NCI-H1048 (cell line): ENCODE measurements at places on chromosomes 4 and X.
A peak's percentile ranks its signal among the peaks of the same experiment; 100 is the strongest.

DNA sequence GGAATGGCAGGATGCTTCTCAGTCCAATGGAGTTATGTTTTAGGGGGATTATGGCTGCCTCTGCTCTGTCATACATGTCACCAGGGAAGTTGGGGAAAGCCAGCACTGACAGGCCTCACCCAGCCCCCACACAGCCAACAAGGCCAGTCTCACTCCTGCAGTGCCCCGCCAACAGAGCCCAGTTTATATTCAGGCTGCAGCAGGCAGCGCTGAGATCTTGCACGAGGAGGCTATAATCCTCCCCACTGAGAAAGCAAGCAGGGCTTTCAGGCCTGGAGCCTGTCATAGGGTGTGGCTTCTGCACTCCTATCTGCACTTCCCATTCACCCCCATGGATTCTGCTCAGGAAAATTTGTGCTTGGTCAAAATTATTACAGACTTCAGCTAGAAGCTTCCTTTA lies 25.1 kb downstream of the ADAD1 start:
- no peak for DNase-seq

GRCh38 chr4:139177869-139178619 lies 1.0 kb upstream of the ELF2 start:
- DNase-seq, result peak; percentile 86

GRCh38 chr4:41155194-41155830 lies 59.0 kb downstream of the APBB2 start:
- DNase-seq, result no peak

DNA sequence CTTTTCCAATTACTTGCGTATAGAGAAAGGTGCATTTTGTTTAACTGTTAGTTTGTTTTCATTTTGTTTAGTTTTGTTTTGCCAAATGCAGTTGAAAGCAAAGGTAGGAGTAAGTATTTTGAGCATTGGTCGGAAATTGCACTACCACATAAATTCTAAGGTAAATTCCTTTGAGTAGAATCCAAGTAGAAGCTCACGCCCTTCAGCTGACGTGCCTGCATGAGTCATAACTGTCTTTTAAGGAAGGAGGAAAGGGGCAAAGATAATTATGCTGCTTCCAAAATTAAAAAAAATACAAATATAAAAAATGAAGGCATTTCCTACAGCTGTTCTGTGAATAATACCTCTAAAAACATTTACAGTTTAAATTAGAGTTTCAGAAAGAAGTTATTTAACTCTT lies 110.2 kb upstream of the MYOZ2 start:
- DNase-seq, result no peak

DNA sequence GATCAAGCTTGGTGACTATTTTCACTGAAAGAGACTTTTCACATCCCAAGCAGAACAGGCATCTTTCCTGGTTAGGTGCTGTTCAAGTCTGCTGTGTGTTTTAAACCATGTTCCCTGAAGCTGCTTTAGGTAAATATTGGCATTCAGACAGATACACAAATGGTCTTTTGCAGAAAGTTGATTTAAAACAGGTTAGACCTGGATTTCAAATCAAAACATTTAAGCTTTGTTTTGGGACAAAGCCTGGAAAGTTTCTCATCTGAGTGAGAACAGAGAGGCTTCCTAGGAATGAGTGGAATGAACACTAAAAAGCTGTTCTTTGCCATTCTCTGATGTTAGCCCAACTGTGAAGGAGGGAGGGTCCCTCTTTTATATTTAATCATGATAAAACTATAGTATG lies 10.1 kb downstream of the ANXA3 start:
- DNase-seq, result no peak

DNA sequence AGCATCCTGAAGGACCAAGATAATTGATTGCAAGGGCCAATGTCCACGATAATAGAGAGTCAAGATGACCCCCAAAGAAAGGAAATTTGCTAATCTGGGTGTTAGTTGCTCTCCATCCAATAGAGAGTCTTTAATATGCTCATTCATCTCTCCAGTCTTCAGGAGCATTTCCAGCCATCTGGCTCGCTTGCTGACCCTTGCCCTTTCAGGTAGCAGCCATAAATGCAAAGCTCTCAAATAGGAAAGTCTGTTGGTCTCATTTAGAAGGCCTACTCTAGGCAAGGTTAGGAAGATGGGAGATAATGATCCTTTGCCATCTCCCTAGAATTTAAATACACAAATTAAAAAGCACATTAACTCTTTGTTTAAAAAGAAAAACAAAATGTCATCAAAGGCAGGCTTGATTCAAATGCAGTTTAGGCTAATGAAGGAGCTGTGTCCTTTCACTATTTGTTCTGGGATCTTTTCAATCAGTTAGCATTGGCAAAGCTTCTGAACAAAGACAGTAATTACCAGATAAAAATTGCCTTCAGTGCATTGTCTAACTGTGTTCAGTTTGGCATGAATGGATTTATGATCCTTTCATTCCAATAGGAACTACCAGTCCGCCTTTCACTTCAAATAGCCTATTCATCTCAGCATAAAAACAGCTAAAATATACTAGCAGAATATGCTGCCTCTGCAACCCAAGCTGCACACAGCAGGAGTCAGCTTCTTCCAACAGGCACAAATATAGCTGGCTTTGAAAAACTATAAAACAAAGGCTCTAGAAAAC lies 49.6 kb upstream of the ATXN3L start:
- DNase-seq, result no peak

DNA sequence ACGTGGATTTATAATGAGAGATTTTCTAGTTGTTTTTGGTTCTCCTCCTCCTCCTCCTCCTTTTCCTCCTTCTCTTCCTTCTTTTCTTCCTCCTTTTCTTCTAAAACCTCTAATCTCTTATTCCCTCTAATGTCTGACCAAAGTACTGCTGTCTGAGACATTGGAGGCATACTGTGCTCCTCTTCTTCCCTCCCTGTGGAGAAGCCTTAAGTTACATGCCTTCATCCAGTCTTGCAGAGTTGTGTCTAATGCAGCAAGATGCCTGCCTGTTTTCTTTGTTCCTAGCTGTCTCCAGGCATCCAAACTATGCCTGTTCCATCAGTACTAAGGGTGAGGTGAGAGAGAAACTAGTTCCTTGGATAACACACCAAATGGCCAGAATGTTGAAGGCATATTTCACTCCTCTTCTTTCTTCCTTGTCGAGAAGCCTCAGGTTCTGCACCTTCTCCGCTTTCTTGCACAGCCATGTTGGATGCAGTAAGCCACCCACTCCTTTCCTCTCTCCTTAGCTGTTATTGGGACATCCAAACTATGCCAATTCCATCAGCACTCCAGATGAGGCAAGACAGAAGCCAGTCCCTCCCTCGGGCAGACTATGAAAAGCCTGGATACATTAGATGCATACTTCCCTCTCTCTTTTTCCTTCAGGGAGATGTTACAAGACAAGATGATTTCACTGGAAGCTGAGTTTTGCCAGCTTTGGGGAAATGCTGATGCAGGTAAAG lies 285.7 kb upstream of the TRAM1L1 start:
- DNase-seq, result no peak
